ENCODE measurements at places on chromosomes 5 and 9. TPM values are rescaled to one million over a fixed set of nuclear protein-coding genes. Genes with fewer than 3 reads are reported as not detected.

Gene SRD5A1
- polyA plus RNA-seq = 19.7 TPM

GRCh38 chr5:58491216-58491892, at the start of gene GAPT:
Gene GAPT, plus strand, starts transcription at chr5:58491435. Its CDS starts 3,102 bp downstream, at chr5:58494537.
- no peak for DNase-seq

- DNase-seq = no peak
Measured at GRCh38 chr9:135489188-135489906, 9.8 kb downstream of the PPP1R26 start.

Gene PDZD2
- 0.40 TPM for polyA plus RNA-seq

DNA sequence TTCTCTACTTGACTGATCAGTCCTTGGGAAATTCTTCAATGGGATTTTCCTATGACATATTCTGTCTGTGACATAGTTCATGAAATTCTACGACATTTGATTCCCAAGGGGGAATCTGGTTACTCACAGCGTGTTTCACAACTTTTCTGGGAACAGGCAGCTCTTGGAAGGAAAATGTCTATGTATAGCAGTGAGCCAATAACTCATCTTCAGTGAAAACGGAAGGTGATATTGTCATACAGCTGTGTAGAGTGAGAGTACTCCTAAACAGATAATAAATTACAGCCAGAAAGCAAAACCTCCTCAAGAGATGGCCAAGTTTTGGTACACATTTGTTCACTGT, 91.4 kb downstream of the C9orf152 start:
- peak; percentile 84 for DNase-seq

DNA sequence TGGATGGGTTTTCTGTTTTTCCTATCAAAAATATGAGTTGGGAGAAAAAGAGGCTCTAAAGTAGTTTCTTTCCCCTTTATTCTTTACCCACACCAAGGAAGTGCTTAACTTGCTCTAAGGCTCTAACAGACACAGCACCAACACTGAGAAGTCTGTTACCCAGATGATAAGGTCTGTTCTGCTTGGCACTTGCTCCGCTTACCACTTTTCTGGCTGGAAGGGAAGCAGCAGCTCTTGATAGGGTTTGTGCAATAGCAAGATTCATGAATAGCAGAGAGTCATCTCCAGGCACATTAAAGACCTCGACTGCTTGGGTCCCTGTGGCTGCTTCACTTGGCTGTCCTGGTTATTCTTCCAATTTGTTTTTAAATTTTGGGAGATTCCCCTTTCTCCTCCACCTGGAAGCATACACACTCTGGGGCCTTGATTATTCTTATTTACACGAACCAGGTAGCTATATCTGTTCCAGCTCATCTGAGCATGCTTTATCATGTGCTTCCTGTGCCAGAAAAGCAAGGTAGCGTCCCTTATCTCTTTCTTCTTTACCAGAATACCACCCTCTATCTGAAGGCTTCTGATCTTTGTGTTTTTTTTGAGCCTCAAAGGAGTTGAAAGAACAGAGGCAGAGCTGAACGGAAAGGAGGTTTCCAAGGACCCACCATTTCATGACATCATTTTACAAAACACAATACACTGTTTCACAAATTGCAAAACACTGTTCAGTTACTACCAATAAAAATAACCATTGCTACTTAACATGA, 24.8 kb downstream of the PPP3R2 start:
- no peak for DNase-seq

DNA sequence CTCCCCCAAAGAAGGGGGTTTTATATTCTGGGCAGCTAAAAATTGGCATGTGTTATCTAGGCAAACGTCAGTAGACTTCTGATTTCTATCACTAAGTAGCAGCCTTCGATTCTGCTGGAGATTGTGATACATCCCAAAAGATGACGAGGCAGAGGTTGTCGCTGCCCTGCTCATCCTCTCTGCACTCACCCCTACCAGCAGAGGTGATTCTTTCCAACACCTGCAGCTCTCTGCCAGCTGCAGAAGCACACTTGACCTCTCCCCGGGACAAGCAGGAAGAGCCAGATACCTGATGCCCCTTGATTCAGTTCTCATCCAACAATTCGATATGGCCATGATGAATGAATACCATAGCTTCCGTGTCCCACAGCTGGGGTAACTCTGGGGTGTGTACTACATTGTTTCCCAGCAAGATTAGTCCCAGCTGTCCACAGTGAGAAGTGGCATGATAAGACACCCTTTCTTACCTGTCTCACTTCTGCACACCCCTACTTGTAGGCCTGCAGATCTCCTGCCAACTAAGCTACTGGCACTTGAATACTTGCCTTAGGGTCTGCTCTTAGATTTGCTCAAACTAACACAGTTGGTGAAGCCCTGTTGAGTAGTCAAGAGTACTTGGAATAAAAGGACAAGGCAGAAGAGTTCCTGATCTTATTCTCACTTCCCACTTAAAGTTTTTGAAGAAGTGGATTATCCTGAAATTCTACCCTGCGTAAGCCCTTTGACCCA, 37.6 kb upstream of the SMAD5 start:
- DNase-seq = no peak

- DNase-seq = no peak
Measured at GRCh38 chr9:87527211-87527916, 29.7 kb downstream of the DAPK1 start.

GRCh38 chr5:75091597-75091996, 39.2 kb upstream of the GCNT4 start:
- no peak for DNase-seq

DNA sequence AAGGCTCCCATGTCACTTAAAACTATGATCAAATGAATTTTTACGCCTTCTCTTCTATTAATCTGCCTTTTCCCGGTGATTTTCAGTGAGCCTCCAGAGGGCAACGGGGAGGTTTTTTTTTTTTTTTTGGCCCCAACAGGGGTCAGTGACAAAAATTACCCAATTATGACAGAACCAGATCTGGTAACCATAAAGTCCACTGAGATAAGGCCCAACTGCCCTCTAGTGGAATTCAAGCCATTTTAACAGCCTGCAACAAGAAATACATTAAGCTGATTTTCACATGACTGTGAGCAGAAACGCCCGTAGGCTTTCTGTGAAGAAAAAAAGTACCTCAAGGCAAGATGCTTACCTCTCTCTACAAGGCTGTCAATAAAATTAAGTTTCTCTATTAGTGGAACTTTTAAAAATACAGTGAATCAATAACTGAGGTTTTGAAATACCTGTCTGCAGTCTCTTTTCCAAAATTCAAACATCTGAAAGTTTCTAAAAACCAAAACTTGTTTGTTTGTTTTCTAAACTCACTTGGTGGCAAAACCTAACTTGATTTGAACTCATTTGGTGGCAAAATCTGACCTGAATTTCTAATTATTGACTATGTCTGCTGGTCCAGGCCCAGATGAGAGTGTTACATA, 49.7 kb upstream of the FST start:
- DNase-seq = no peak

- DNase-seq = no peak
Measured at GRCh38 chr9:137114613-137115393, at the start of gene DPP7. Gene DPP7, minus strand, starts transcription at chr9:137114733. Its CDS starts 20 bp downstream, at chr9:137114713.

DNA sequence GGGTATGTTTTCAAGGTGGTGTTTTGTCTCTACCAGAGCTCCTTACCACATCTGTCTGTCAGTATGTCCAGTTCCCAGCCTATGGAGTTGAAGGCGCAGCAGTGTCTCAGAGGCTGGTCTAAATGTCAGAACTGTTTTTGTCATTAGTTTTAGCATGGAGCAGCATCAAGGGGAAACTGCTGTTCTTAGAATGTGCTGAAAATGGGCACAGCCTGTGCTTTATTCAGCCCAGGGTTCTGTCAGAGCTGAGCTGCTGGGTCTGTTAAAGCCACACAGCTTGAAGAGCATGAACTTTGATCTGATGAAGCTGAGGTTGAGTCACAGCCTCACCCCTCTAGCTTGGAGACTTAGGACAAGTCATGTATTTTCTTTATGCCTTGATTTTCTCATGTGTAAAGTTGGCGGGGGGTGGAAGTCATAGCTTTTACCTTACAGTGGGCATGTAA, 71.9 kb downstream of the RALGPS1 start:
- no peak for DNase-seq

DNA sequence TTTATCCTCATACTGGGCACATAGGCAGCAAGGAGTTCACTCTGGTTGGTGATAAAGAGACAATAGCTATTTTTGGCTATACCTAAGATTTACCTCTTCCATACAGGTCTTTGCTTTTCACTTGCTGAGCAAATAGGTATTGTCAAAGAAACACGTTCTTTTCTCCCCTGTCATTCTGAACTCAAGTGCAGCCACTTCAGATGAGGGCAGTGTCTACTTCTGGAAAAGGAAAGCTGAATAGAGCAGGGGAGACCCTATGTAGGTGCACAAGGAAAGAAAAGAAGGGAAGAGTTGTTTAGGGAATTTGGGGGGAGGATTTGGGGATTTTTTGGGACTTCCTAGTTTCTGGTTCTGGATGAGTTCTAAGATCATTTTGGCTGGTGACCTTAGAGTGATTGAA, 109.6 kb downstream of the ATP10B start:
- no peak for DNase-seq

DNA sequence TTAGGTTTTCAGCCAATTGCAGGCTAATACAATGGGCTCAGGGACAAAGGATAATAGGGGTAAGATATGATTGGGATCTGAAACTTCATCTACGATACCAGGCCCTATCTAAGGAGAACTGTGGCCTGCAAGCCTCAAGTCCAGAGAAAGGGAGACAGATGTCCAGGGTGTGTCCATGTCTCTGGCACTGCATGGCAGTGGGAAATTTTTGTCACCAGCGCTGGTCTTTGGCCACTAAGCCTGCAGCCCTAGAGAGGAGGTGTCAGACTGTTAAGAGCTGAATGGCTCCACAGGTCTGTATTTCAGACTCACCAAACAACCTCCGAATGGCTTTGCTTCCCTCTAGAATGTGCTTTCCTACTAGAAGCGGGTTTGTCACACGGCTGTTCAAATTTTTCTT, 6.6 kb upstream of the CNOT6 start:
- no peak for DNase-seq

Gene DRD1
- polyA plus RNA-seq = 0.11 TPM

- no peak for DNase-seq
Measured at GRCh38 chr9:81860581-81860980, 67.6 kb upstream of the SPATA31D4 start.

DNA sequence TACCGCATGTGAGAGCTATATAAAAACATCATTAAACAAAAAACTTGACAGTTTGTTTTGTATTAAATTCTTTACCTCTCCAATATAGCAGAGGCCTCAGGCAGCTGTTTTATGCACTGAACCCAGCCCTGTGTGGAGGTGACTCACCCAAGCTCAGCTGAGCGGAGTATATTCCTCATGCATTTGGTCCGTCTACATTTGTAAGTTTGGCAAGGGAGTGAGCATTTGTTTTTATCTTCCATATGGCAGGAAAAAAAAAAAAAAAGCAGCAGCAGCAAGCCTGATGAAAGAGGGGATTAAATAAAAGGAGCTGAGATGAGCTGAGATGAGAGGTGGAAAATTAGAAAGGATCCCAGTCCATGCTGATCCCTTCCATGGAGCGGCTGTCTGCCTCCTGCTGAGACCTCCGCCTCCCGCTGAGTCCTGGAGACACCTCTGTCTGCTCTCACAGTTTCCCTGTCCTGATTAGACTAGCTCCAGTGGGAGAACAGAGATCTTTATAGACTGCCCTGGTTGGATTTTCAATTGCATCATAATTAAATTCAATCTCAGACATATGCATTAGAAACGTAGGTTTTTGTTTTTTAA, 112.0 kb upstream of the CTNND2 start:
- no peak for DNase-seq

Gene PCDHGA1
- polyA plus RNA-seq = 2.2 TPM

Gene LMBRD2
- 4.1 TPM for polyA plus RNA-seq

Data from AG04450 (cell line).